Endothelial cell (in vitro differentiated cells): ENCODE measurements at places on chromosomes 11 and 22.

GRCh38 chr11:10388574-10388973 is 66.5 kb upstream of the AMPD3 start:
- no peak for DNase-seq

DNA sequence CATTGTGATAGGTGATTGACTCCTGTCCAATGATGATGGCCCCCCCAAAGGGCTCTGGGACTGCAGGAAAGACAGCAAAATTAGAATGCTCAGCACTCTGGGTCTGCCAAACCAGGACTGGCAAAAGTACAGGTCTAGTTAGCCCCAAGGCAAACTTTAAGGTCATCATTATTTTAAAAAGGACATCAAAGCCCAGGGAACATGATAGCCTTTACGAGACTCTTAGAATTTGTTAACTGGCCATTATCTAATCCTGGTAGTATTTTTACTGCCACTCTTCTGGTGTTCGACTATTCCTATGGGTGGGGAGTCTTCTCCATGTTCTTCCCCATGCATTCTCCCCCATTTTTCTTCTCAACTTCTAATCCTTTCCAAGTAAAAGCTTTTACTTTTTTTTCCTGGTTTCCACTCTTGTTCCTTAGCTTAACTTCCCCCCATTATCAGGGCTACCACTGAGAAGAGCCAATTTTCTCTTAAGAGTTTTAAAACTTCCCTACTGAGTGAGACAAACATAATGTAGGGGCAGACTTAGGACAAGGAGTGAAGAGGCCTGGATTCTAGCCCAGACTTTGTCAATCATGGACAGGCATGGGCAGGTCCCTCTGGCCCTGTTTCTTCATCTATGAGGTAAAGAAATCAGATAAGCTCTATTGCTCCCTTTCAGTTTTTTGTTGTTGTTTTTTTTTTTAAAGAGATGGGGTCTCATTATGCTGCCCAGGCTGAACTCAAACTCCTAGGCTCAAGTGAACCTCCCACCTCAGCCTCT is 7.1 kb downstream of the DDB1 start:
- DNase-seq, result no peak

GRCh38 chr11:62882431-62882749 is 1.7 kb downstream of the SLC3A2 start:
- DNase-seq, result no peak

- DNase-seq, result no peak
Measured at GRCh38 chr11:43541993-43542392, 138.5 kb upstream of the HSD17B12 start.

- DNase-seq, result no peak
Measured at GRCh38 chr22:26432619-26433311, 3.7 kb downstream of the ASPHD2 start.

DNA sequence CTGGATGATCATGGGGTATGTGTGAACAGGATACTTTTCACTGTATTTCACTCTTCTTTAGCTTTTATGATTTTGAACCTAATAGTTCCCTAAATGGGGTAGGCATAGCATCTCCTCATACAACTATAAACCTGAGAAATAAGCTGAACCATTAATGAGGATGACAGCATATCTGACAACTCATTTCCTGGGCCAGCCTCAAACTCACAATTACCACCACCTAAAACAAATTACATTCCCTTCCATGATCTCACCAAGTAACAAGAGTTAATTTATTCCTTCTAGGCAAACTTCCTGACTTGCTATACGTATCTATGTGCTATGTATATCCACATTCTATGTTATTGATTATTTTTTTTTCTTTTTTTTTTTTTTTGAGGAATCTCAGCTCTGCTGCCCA is 23.0 kb downstream of the SIK3 start:
- DNase-seq, result no peak

DNA sequence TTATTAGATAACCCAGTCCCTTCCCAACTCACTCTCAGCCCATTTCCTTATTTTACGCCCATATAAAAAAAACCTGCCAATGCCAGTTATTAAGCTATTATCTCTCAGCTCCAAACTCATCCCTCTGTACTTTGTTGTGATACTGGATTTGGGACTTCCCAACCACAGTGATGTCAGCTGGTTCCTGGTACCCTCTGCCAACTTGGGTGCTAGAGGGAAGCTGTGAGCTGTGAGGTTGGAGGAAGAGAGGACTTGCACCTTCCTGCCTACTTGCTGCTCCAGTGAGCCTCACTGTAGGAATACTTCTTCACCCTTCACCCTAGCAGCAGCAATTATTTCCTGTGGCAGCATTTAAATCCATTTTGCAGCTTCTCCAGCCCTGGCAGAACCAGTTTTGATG is 19.2 kb upstream of the CSF2RB start:
- DNase-seq, result no peak

- DNase-seq, result no peak
Measured at GRCh38 chr11:35166369-35167360, 27.7 kb downstream of the CD44 start.

- no peak for DNase-seq
Measured at GRCh38 chr22:48949375-48950149, 878.1 kb downstream of the BRD1 start.

DNA sequence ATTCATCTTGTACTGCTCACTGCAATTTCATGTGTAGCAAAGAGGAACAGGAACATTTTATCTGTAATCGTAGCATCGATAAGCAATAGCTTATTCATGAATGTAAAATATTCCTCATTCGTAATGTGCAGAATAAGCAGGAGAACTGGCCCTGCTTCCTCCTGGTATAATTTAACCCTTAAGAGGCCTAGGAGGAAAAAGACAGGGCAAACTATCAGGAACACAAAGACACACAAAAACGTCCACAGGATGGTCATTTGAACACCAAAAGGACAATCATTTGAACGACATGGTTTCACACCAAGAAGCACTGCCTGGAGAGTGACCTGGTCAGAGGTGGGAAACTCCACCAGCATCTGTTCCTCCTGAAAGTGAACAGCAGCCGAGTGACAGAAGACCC is 63.9 kb downstream of the AHNAK start:
- DNase-seq, result no peak

- DNase-seq, result no peak
Measured at GRCh38 chr22:39283322-39284141, 35.9 kb downstream of the RPL3 start.

GRCh38 chr11:56883371-56883987 is 105.2 kb upstream of the OR5AK2 start:
- DNase-seq, result no peak

- no peak for DNase-seq
Measured at GRCh38 chr11:1896468-1896867, 4.8 kb upstream of the PRR33 start.
